Endodermal cell (in vitro differentiated cells): ENCODE measurements at places on chromosomes 7 and 10. TPM values are rescaled to one million over a fixed set of nuclear protein-coding genes. Genes with fewer than 3 reads are reported as not detected.

DNA sequence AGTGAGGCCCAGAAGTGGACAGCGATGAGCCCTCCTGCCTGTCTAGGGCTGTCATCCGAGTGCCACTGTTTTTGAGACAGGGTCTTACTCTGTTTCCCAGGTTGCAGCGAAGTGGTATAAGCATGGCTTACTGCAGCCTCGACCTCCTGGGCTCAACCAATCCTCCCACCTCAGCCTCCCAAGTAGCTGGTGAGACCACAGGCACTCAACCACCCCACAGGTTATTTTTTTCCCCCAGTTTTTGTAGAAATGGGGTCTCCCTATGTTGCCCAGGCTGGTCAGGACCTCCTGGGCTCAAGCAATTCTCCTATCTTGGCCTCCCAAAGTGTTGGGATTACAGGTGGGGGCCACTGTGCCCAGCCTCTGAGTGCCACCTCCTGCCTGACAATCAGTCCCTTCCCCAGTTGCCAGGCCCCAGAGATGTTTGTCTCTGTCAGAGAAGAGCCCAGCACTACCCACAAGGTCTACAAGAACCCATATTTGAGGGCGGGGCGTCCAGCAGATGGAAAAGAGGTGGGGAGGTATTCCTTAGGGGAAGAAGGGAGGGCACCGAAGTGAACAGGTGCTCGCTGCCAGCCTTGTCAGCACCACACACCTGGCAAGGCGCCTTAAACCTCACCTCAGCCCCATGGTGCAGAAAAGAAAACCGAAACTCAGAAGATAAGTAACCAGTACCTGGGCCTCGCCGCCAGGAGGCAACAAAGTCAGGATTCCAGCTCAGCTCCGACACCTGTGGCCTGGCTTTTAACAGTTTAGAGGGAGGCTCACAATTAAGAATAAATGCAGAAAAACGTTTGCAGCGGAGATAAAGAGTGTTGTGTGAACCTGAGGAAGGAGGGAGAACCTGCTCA, 77.4 kb upstream of the ANLN start:
- DNase-seq, result peak; percentile 91

DNA sequence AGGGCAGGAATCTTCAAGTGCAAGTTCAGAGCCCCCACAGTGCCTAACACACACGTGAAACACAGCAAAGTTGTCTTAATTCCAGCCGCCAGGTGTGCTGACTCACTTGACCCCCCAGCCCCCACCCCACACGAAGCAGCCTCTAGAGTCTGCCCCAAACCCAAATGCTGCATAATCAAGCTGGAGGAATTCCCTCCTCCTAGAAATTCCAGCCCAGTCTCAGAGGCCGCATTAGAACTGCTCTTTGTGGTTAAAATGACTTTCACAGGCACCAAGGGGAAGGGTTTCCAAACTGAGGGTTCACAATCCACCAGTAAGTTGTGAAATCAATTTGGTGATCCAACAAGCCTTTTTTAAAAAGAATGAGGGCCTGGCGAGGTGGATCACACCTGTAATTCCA, 67.0 kb upstream of the PLXNA4 start:
- peak; percentile 63 for DNase-seq

GRCh38 chr10:127848226-127848625, 44.5 kb downstream of the CLRN3 start:
- DNase-seq, result peak; percentile 30

GRCh38 chr7:47540387-47541350, 41.2 kb downstream of the TNS3 start:
- DNase-seq, result no peak

DNA sequence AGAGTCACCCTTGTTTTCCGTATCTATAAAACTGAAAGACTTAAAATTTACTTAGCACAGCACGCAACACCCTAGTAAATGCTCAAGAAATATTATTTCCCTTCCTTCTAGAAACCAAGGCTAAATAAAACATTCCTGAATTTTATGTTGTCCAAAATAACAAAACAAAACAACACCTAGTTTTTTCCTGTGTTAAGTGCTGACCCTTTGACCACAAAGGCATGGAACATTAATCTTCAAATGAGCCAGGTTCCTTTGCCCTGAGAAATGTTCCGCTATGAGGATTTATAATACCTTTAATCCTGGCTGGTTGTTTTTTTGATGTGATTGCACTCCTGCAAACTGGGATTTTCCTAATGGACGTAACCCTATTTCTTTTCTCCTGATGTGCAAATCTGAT, 29.0 kb upstream of the DGKI start:
- no peak for DNase-seq

HOXA1 gene
- not detected in 3 replicates for total RNA-seq

JCAD gene
- 44.5 to 56.5 TPM (median 52.2 TPM) in 3 replicates for total RNA-seq
